ENCODE measurements at places on chromosomes 5 and 9.
A peak's percentile ranks its signal among the peaks of the same experiment; 100 is the strongest.

DNA sequence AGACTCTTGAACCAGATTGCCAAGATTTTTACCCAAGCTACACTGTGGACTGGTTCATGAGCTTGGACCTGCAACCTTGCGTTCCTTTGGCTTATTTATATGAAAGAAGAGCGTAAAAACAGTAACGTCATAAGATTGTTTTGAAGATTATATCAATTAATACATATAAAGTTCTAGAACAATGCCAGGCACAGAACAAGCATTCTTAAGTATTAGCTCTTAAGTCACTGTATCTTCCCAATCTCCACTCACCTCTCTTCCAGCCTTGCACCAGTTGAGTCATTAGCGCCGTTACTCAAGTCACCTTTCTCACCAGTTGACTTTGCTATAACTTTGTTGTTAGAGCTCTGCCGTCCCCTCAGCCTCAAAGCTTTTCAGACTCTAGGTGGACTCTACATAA lies 415.7 kb downstream of the PLK2 start:
- no peak for DNase-seq

DNA sequence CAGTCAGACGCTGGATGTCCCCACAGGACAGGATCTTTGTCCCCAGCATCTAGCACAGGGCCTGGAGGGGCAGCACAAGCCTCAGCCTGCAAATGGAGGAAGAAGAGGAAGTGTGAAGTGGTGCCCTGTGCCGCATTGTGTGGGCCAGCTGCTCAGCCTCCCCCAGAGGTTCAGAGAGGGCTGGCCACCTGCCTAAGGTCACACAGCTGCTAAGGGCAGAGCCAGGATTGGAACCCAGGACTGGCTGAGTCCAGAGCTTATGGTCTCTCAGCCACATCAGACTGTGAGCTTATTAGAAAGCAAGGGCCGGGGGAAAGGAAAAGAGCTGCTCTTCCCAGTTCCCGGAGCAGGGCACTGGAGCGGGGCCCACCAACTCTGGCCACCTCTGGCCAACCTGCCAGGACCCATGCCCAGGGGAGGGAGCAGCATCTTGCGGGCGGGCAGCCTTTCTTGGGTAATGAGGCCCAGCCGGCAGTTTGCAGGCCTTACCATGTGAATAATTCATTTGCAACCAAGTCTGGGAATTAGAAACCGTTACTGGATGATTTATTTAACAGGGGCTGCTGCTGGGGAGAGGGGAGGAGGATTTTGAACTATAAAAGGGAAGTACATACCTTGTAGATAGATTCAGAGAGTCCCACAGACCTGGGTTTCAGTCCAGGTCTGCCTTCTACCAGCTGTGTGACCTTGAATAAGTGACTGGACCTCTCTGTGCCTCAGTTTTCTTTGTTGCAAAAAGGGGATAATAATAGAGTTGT lies 11.6 kb upstream of the CRB2 start:
- DNase-seq, result no peak

GRCh38 chr5:7856855-7857254 lies 5.9 kb upstream of the CFAP90 start:
- no peak for DNase-seq

- no peak for DNase-seq
These were observed 654 bp downstream of the PURA start for GRCh38 chr5:140114341-140115185.

GRCh38 chr9:132099741-132100407 lies 20.2 kb upstream of the MED27 start:
- DNase-seq, result no peak

DNA sequence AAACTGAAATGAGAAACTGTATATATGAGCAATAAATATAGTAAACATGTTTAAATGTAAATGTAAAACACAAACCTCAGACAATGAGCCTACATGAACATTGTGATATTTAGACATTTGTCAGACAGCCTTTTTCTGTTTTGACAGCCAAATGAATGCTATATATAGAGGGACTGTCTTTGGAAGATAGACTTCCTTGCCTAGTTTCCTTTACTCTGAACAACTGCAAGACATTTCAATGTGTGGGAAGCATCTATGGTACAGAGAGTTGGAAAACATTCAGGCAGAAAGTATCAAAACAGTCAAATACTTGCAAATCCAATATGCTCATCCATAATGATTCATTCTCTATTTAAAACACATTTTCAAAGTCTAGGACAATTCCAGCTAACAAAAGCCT lies 31.7 kb upstream of the TUSC1 start:
- DNase-seq, result no peak

DNA sequence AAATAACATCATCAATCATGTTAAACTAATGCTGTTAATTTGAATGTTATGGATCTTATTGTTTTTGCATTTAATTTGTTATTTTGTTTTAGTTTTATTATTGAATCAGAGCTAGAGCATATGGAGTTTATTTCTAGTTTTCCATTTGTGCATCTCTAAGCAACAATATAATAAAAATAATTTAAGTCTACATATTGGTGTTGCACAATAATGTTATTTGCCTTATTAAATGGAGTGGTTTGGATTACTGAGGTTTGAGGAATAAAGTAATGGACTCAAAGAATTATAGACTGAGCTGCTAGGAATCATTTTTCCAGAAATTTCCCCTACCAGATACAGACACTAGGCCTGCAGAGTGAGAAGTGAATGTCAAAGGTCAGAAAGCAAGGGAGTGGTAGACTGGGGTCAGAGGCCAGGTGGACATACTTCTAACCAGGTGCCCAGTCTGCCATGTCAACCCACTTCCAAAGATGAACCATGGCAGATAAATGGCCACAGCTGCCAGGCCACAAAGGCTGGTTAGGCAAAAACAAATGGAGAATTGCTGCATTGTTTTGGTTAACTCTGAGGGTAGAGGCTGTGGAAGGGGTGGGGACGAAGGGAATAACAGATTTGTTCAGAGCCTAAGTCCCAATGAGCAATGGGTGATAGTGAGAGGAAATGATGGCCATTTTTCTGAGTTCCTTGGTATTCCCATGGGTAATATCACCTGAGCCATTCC lies 113.1 kb downstream of the FBXL7 start:
- DNase-seq, result no peak

GRCh38 chr5:179870952-179871351 lies 12.3 kb upstream of the MRNIP start:
- DNase-seq, result no peak

- DNase-seq, result no peak
These were observed 42.8 kb upstream of the LHFPL2 start for GRCh38 chr5:78691084-78691960.

- DNase-seq, result no peak
These were observed 12.5 kb upstream of the PARP8 start for GRCh38 chr5:50653946-50654345.

- no peak for DNase-seq
These were observed 37.2 kb downstream of the ENC1 start for GRCh38 chr5:74603376-74603775.

GRCh38 chr9:72129271-72130156 lies 19.7 kb upstream of the GDA start:
- no peak for DNase-seq

GRCh38 chr9:36128349-36128748 lies 8.2 kb upstream of the GLIPR2 start:
- no peak for DNase-seq

DNA sequence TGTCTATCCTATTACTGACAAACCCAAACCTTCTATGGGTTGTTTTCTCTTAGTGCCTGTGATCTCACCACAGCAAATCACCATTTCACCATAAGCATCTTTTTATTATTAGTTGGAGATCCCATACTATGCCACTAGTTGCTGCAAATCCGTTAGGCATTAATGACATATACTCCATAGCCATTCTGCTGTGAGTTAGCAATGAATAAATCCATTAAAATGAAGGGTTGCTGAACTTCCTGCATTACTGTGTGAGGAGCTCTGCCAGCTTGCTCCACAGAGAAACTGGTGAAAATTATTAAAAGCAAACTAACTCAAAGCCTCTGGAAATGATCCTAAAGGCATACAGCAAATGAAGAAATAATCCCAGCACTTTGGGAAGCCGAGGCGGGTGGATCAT lies 102.0 kb downstream of the CFAP95 start:
- DNase-seq, result no peak

DNA sequence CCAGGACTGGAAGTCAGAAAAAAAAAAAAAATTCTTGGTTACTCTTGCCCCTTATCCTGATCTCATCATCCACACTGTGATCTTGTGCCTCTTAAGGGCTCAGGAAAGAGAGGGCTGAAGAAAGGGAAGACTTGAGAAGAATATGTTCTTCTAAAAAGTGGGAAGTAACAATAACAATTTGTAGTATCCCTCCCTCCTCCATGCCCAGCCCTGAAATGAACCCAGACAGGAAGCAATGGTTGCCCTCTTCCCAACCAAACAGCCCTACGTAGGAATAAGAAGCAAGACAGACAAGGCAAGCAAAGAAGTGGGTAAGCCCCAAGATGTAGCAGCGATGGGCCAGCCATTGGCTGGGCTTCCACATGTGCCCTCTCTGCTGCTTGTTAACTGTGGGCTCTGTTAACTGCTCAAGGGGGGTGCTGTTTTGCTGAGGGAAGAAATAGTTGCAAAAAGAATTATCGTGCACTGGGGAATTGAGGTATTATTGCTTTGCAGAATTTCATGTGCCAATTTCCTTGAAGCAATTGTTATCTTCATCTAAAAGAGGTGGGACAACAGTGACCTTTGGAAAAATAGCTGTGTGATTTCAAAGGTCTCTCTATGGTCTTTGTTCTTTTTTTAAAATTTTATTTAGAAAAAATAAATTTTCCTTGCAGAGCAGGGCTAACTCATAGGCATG lies 146.6 kb upstream of the PCA3 start:
- DNase-seq, result no peak

- no peak for DNase-seq
These were observed 2.7 kb upstream of the AGTPBP1 start for GRCh38 chr9:85744480-85744879.

DNA sequence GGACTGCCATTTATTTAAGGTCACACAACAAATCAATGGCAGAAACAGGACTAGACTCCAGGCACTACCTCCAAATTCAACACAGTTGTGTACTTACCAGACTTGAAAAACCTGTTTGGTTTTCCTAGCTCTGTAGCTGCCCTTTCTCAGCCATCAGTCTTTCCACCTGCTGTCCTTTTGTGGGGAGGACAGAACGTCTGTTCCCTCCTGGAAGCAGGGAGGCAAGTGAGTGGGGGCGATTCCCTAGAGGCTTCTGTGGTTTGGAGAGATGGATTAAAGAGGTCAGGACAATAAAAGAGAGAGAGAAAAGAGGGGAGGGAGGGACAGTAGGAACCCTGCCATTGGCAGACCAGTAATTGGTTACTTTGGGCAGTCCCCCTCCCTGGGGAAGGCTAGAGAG lies 14.7 kb downstream of the ASTN2 start:
- DNase-seq, result no peak

DNA sequence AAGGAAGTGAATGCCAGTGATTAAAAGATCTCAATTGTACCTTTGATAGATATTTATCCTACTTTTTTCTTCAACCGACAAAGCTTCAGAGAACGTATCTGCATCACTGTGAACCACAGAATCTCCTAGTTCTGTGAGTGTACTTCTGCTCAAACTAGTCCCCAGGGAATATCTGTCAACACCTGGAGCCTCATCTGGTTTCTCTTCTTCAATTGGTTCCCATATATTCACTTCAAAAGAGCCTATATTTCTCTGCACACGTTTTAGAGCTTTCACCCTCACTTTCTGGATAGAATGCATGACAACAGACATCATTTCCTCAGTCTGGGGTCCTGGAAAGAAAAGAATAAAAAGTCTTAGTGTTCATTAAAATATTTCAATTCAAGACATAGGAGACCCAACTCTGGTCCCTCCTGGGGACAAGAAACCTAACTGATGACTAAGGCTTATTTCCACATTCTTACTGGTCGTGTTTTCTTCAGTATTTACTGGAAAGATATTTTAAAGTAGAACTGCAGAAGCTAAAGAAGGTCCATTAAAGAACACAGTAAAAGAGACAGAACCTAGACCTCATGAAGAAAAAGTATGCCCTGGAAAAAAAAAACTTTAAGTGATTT lies 64.3 kb downstream of the CPLANE1 start:
- peak; percentile 60 for DNase-seq

DNA sequence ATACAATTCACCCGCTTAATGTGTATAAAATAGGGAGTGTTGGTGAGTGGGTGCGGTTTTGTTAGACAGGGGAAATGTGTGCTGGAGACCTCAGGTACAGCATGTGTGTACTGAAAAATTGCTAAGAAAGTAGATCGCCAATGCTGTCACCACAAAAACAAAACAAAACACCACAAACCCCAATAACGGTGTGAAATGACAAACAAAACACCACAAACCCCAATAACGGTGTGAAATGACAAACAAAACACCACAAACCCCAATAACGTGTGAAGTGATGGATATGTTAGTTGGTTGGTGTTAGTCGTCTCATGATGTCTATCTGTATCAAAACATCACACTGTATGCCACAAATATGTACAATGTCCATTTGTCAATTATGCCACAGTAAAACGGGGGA lies 14.2 kb upstream of the GFPT2 start:
- DNase-seq, result no peak

DNA sequence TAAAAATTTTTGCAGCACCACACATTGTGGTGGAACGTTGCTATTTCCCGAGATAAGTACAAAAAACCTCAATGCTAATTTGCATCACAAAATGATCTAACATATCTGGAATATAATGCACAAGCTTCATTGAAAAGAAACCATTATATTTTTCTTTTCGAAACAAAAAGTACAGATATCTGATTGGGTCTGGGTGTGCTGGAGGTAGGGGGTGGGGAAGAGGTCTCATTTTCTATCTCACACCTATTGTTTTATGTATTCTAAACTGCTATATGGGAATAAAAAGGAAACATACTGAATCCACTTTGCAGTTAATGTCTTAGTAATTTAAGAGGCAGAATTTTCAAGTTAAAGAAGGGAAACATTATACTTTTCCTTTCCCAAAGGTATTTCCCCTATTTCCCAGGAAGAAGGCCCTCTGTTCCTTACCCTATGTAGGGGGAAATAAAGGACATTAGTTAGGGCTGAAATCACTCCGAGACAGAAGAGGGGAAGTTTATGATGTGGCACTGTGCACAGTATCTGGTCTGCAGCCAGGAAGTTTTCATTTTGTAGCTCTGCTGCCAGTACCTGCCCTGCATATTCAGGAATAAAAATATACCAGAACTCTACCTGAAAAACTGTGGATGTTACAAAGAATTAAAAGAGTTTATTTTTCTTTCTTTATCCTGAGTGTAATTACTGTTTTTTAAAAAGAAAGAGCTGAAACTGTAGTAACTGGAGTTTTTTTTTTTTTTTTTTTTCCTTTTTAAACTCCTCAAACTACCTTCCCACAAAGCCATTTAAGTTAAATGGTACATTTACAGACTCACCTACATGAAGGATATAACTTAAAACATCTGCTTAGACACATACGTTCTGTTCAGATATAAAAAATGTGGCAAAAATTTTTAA lies 7.4 kb downstream of the MEF2C start:
- no peak for DNase-seq

DNA sequence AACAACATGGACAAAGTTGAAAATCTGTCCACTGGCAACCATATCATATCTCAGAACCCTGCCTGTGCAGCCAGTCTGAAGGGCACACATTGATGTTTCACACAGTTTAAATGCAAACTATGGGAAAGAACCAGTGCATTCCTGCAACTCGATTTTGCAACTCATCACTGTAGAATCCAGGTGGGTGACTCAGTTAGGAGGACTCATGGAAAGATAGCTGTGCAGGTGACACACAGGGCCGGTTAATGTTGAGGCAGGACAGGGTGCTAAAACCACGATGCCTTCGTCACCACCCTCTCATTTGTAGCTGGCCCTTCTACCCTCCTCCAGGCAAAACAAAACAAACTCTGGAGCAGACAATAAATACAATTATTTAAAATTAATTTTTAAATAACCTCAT lies 62.8 kb downstream of the TLE1 start:
- no peak for DNase-seq

- no peak for DNase-seq
These were observed 2.0 kb downstream of the AK1 start for GRCh38 chr9:127875306-127875966.

- DNase-seq, result no peak
These were observed 14.2 kb downstream of the AHRR start for GRCh38 chr5:335740-336038.
